ENCODE measurements at places on chromosomes 1 and 21. TPM values are rescaled to one million over a fixed set of nuclear protein-coding genes. Genes with fewer than 3 reads are reported as not detected.

ROR1 gene
- 18.8 TPM for total RNA-seq

DNA sequence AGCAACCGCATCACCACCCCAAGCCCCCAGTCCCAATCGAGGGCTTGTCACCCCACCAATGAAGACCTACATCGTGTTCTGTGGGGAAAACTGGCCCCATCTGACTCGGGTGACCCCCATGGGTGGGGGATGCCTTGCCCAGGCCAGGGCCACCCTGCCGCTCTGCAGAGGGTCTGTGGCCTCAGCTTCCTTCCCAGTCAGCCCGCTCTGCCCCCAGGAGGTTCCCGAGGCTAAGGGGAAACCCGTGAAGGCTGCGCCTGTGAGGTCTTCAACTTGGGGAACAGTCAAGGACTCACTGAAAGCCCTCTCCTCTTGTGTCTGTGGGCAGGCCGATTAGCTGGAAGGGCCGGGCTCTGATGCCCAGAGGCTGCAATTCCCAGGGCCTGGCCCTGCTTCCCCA is 2.0 kb downstream of the SRARP start:
- DNase-seq: no peak

GRCh38 chr1:119442756-119443155 is 27.8 kb downstream of the HSD3B2 start:
- no peak for DNase-seq

RNU1-2 gene
- 2,882 TPM for total RNA-seq

KLHDC7A gene
- total RNA-seq: not detected

DNA sequence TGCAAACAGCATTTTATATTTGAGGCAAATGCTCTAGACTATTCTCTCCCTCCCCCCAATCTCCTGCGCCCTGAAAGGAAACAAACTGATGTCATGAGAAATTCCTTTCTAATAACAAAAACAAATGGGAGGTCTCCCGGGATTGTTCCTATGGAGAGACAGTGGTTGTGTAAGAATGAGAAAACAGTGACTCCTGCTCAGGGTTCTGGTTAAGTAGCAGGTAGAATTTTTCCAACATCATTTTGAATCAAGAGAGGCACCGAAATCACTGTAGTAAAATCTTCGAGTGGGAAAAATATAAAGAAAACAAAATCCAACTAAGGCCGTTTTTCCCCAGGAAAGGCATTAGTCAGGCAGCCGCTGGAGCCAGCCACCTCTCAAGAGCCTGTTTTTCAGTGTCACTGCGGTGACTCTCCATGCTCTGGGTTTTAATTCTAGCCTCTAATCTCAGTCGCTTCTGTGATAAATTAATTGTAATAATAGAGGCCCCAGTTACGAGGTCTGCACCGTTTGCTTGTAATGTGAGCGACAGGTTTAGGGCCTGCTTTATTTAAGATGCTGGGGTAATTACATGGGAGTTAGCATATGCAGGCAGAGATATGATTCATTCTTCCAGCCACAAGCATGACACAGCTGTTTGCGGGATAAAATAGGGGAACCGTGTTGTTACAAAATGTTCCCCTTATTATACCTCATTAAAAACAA is 80.3 kb downstream of the RNF220 start:
- DNase-seq: peak; percentile 81

TOMM20 gene
- 107 TPM for total RNA-seq

- DNase-seq: peak; percentile 25
These were observed 9.6 kb upstream of the TNFRSF25 start for GRCh38 chr1:6475381-6476133.

KCNT2 gene
- 8.0 TPM for total RNA-seq

DNA sequence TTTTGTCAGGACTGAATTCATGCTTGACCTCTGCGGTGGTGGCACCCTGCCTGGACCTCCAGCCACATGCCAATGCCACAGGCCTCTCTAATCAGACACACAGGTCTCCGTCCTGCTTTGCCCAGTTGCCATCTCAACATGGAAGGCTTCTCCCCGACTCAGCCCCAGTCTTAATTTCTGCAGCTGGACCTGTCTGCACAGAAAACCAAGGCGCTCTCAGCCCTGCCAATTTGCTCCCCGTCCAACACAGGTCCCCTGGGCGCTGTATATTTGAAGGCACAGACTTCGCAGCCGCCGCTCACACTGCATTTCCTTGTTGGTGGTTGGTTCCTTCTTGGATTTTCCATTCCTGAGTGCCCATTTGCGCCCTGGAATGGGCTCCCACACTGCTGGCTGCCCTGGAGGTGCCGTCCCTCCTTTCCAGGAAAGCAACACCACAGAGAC is 28.0 kb upstream of the PLEKHG5 start:
- DNase-seq: peak; percentile 37

GRCh38 chr1:242430956-242431355 is 93.5 kb downstream of the PLD5 start:
- no peak for DNase-seq

- DNase-seq: peak; percentile 76
These were observed 84.9 kb upstream of the SLC44A3 start for GRCh38 chr1:94734963-94735901.

DNA sequence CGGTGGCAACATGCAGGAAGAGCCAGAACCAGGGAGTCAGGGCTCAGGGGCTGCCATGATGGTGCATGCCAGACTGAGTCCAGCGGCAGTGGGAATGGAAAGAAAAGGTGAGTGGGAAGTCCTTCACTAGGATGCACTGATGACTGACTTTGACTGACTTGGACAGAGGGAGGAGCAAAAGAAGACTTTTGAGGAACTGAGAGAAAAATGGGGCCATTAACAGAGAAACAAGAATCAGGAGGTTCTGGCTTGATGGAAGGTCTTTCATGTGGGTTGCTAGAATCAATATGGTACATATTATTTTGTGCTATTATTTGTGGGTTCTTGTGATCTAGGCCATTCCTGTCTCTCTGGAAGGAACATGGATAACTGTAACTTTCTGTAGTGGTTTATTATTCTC is 454.6 kb upstream of the PROX1 start:
- no peak for DNase-seq

GRCh38 chr1:75034376-75034775 is 99.8 kb upstream of the LHX8 start:
- no peak for DNase-seq

DNA sequence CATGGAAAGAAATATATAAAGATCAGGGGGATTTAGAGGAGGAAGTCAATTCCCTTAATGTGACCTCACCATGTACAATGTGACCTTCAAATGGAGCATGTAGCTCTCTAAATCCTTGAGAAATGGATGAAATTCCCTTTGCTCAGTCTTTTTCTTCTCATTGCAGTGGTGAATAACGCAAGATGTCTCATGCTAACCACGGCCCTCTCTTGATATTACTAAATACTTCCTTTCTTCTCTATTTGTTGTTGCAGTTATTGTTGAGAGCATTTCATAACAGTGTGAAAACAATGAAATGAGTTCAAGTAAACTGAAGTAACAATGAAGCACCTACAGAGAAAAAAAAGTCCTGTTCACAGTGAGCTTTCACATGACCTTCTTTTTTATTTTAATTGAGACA is 55.6 kb downstream of the ZNF281 start:
- DNase-seq: peak; percentile 46

TEX38 gene
- total RNA-seq: not detected

CHRM3 gene
- not detected for total RNA-seq

GSTM2 gene
- total RNA-seq: 14.1 TPM

- DNase-seq: no peak
These were observed 93.0 kb upstream of the PLPPR4 start for GRCh38 chr1:99171184-99171813.

Measured in fibroblast of the aortic adventitia (primary cell).